Left ventricle myocardium superior (tissue), 1 donor: ENCODE measurements at places on chromosomes 4 and X. TPM values are rescaled to one million over a fixed set of nuclear protein-coding genes. Genes with fewer than 3 reads are reported as not detected.

- no peak for DNase-seq
Measured at GRCh38 chrX:46791927-46792809, 33.2 kb upstream of the SLC9A7 start.

- peak; percentile 32 for DNase-seq
Measured at GRCh38 chr4:144645102-144645630, 790 bp upstream of the HHIP start.

- no peak for DNase-seq
Measured at GRCh38 chrX:20374900-20375438, 108.3 kb upstream of the RPS6KA3 start.

DNA sequence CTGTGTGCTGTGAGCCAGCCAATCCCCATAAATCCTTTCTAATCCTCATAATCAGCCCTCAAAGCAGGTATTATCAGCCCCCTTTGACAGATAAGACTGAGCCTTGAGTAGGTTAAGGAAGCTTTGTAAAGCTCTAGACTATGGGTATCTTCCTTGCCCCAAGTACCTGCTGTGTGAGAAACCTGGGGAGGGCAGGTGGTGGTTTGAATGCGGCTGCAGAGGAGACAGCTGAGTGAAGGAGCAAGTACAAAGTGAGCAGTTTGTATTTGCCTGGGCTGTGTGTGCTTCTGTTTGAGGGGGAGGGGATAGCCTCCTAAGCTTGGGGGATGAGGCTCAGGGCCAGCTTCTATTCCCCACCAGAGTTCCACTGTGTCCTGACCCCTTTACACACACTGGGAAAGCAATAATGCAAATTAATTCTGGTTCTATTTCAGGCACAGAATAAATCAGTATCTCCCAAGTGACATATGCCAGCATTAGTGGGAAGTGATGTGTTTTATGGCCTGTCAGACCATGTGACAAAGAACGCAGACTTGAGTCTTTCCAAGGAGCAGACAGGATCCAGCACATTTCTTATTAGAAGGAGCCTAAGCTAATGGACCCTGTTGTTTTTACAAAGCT lies 63.5 kb downstream of the EVC start:
- no peak for DNase-seq

- no peak for DNase-seq
Measured at GRCh38 chr4:15658136-15658770, 3.1 kb upstream of the FBXL5 start.

- DNase-seq: no peak
Measured at GRCh38 chr4:8647626-8648025, 55.1 kb downstream of the CPZ start.

DNA sequence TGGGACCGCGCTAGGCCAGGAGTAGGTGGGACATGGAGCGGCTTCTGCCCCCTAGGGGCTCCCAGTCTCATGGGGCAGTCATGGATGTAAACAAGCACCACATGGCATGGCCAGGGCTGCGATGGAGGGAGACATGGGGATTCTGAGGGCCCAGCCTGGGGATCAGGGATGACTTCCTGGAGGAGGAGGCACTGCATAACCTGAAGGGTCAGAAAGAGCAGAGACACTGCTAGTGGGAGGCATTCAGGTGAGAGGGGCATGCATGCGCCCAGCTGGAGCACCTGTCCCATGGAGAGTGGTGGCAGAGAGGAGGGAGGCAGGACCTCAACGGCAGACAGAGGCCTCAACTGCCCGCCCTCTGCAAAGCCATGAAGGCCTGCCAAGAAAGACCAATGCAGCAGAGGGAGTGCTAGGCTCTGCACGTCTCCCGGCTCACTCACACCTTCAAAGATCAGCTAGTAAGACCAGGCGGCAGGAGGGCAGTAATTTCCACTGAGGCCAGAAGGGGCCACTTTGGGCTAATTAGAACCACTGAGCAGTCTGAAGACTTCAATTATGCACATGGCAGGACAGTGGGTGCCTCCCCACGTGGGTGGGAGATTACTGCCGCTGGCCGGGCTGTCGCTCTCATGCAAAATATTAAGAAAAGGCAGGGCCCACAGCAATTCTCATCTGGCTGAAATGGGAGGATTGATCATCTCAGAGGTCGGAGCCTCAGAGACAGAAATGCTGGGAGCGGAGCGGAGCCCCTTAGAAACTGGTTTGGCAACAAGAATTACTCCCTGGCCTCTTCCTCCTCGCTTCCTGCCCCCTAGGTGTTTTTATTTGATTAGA lies 69.6 kb downstream of the PPP2R2C start:
- peak; percentile 17 for DNase-seq

DNA sequence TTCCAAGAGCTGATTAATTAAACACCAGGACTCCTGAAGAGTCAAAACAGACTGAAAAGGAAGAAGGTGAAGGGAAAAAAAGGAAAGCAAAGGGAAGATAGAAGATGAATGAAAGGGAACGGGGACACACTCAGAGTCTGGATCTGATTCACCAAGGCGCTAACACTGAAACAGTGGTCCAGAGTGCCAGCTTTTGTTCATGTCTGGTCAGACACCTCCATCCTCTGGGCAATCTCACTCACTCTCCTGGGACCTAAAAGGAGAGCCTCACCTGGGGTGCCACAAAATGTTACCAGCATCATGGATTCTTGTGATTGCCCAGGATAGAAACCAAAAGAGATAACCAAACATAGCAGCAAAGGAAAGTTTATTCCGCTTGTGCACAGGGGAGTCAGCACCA lies 120.3 kb upstream of the AFF2 start:
- DNase-seq: no peak

DNA sequence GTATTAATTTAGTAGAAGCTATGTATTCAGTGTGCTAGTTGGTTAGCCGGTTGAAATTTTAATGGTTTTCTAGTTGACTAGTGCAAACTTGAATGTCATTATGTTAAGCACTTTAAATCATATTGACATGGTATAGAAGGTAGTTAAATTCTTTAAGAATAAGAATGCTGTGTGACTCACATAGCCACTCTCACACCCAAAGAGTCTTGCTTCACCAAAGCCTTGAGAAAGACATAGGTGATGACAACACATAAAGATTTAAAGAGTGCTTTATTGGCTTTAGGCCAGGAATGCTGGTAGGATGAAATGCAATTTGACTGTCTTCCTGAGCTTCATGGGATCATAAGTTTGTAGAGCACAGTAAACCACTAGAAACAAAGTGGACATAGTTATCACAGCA lies 85.3 kb downstream of the DCAF8L2 start:
- no peak for DNase-seq

DNA sequence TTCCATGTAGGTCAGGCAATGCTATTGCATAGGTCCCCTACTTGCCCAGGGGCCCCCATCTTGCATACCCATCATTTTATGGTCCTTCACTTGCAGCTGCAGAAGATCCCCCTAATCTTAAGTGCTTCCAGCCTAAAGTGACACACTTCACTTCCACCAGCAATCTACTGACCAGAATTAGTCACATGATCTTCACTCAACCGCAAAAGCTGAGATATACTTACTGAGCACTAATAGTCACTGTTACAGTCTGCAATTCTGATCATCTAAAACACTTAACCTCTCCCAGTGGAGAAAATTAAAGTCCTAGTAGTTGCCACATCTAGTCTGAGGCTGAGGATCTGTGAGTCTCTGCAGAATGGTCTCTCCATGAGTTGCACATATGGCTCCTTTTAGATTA lies 82.1 kb downstream of the AREG start:
- DNase-seq: no peak

DNA sequence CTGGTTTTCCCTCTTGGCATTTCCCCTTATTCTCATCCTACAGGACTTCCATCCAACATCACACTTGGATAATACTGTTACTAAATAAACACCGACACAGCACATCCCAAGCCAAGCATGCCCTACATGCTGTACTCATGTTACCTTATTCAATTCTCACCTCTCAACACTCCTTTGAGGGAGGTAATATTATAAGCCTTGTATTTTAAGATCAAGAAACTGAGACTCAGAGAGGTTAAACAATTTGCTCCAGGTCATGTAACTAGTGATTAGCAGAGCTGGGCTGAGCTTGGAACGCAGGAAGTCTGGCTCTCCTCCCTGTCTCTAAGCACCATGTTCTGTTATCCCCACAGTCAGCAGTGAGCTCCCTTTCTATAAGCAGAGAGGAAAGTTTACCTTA lies 333.6 kb upstream of the IGFBP7 start:
- no peak for DNase-seq

DNA sequence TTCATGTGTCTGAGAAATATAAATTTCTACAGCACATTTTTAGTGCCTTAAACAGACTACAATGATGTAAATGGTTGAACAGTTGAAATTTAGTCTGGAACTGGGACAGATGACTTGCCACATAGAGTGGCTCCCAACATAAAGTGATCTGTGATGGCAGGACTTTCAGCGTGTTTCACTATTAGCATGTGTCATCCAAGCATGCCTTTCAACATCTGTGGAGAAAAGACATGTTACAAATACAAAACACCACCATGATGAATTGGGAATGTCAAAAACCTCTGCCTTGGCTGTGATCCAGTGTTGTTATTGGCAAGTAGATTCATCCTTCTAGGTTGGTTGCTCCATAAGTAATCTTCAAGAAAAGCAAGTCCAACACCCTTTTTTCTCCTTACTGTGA lies 348.7 kb downstream of the MAPK10 start:
- DNase-seq: no peak

GRCh38 chr4:6349896-6350603 lies 80.4 kb downstream of the WFS1 start:
- DNase-seq: peak; percentile 6

- no peak for DNase-seq
Measured at GRCh38 chr4:23388699-23389395, 501.0 kb downstream of the PPARGC1A start.

DNA sequence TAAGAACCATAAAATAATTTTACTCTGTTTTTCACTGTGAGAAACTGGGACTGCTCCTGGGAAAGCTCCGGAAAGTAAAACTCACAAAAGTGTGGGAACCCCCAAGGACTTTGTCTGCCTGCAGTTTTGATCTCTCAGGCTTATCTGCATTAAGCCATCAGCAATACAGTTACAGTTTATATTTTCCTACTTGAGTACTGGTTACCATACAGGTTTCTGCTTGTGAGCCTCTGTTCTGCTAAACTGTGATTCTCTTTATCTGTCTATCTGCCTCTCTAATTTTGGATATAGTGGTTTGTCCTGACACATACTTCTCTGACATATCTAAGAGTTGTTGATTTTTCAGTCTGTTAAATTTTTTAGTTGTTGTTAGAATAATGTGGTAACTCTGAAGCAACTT lies 11.6 kb downstream of the PABPC4L start:
- no peak for DNase-seq

- no peak for DNase-seq
Measured at GRCh38 chr4:53855581-53856250, 208.7 kb downstream of the CHIC2 start.

GRCh38 chrX:1239681-1240142 lies 27.3 kb upstream of the CRLF2 start:
- peak; percentile 61 for DNase-seq

DNA sequence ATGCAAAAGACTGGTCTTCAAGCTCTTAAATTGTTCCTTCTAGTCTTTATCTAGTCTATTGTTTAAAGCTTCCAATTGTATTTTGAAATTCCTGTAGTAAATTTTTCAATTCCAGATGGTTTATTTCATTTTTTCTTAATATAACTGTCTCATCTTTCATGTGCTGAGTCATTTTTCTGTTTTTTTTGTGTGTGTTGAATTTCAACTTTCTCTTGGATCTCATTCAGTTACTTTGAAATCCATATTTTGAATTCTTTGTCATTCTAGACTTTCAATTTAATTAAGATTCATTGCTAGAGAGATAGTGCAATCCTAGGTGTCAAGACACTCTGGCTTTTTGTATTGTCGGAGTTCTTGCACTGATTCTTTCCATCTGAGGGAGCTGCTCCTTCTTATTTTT lies 128.0 kb upstream of the PRKG2 start:
- DNase-seq: no peak

- DNase-seq: no peak
Measured at GRCh38 chrX:64313624-64314023, 81.6 kb downstream of the MTMR8 start.

DNA sequence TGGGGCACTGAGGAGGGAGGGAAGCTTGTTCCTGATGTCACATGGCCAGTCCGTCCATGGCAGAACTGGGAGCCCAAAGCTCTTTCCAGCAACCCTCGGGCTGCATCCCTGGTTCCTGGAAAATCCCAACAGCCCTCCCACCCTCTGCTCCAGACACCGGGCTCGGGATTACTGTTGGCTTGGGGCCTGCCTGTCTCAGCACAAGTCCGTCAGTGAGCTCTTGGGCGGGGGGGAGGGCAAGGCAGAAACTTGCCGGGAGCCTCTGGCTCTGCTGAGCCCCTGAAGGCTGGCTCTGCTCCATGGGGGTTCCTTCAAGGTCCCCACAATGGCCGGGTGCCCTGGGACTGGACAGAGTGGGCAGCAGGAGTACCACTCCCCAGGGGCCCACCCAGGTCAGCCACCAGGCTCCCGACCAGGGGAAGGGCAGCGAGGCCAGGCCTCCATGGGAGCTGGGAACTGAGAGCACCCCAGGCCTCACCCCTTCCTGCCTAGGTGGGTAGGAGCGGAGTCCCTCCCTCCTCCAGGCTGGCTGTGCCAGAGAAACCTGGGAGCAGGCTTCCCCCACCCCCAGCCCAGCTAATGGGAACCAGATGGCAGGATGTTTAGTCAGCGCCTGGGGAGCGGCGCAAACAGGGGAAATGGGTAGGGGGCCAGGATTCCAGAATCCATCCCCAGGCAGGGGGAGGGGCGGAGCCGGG lies 6.4 kb upstream of the HAUS7 start:
- DNase-seq: peak; percentile 67

- no peak for DNase-seq
Measured at GRCh38 chr4:152462047-152462446, 73.8 kb downstream of the FBXW7 start.

- no peak for DNase-seq
Measured at GRCh38 chr4:145843639-145844038, 95.0 kb downstream of the ZNF827 start.

MAML3 gene
- total RNA-seq: 2.1 TPM

ADH5 gene
- total RNA-seq: 202 TPM

KLF8 gene
- 3.4 TPM for total RNA-seq

PHEX gene
- 0.10 TPM for total RNA-seq

TIGD4 gene
- 0.10 TPM for total RNA-seq

COQ2 gene
- total RNA-seq: 20.0 TPM

ADH7 gene
- total RNA-seq: not detected

ARHGAP6 gene
- total RNA-seq: 2.8 TPM

PPP4R3C gene
- not detected for total RNA-seq

SATL1 gene
- total RNA-seq: not detected

NDNF gene
- 9.0 TPM for total RNA-seq

CPLX1 gene
- 4.4 TPM for total RNA-seq

ESX1 gene
- not detected for total RNA-seq

NUP62CL gene
- 2.2 TPM for total RNA-seq

AMTN gene
- not detected for total RNA-seq

ANXA3 gene
- total RNA-seq: 39.6 TPM
